ENCODE measurements at places on chromosomes 7 and 10.

- DNase-seq, result no peak
These were observed 13.2 kb upstream of the MAP3K8 start for GRCh38 chr10:30420766-30421165.

- no peak for DNase-seq
These were observed 53.0 kb upstream of the BAMBI start for GRCh38 chr10:28624351-28624750.

- no peak for DNase-seq
These were observed 142.2 kb upstream of the CDCA7L start for GRCh38 chr7:22087861-22088260.

- DNase-seq, result no peak
These were observed 55.0 kb downstream of the KIAA1549 start for GRCh38 chr7:138926241-138926612.

DNA sequence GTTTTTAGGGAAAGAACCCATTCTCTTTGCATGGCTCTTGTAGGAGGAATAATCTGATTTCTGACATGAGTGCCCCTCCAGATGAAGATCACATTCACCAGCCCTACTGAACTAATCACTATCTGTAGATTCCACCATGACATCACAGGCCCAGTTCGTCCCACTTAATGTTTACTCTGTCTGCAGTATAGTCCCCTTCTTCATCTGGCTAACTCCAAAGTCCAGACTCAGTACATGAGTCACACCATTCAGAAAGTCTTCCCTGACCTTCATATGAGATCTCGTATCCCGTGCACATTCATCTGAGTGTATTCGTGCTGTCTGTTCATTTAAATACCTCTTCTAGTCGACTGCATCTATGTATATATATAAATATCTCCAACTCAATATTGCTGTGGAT lies 366.5 kb upstream of the AKR1E2 start:
- no peak for DNase-seq

GRCh38 chr7:41809116-41809515 lies 106.2 kb upstream of the INHBA start:
- no peak for DNase-seq

- DNase-seq, result peak; percentile 24
These were observed 1.3 kb upstream of the FZD8 start for GRCh38 chr10:35643151-35644049.

- no peak for DNase-seq
These were observed 19.5 kb downstream of the RAMP3 start for GRCh38 chr7:45176886-45177731.

DNA sequence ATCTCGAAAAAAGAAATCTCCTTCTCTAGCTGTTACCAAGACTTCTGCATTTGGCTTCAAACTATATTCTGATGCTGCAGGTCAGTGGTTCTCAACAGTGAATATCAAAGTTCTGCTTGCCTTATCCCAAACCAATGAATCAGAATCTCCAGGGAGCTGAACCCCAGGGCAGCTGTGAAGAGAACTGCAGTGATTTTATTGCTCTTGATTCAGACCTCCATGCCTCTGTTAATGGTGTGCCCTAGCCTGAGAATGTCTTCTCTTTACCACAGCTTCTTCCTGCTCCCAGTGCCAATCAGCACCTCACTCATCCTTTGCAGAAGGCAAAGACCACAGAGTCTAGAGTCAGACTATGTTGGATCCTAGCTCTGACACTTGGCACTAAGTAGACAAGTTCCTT lies 46.2 kb upstream of the MRLN start:
- no peak for DNase-seq

DNA sequence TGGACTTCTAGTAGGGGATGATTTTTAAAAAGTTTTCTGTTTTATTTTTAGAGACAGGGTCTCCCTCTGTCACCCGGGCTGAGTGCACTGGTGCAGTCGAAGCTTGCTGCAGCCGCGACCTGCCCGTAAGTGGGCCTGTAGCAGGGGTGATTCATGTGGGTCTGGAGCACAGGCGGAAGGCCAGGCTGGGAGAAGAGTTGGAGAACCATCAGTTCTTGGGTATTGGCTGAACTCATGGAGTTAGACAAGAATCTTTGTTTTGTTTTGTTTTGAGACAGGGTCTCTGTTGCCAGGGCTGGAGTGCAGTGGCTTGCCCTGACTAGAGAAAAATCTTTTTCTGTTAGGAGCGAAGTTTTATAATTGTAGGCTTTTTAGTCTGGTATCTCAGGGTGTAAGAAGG lies 5.7 kb downstream of the SRRT start:
- DNase-seq, result peak; percentile 44
